ENCODE measurements at places on chromosomes 2 and 18.

- no peak overlapping the region for H3K4me3 ChIP-seq
- no peak for DNase-seq
- H3K4me1 ChIP-seq = peaks cover 5% of the 10 kb centered on the region
- H3K27me3 ChIP-seq = no peaks in the 10 kb centered on the region
- no peaks in the 10 kb centered on the region for H3K36me3 ChIP-seq
- H3K27ac ChIP-seq = no peak overlapping the region
Observed at GRCh38 chr2:172050479-172051125, 34.7 kb upstream of the DLX1 start.

DNA sequence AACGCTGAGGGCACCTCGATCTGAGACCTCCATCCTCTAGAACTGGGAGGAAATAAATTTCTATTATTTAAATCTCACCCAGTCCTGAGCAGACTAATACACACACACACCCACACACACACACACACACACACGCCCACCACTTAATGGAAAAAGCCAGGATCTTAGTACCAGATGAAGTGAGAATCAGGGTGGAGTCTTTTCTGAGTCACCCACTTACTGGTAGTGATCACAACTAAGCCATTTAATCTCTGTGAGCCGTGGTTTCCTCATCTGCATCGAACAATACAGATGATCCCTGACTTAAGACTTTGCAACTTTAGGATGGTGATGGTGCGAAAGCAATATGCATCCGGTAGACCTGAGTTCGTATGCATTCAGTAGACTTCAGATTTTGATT, 18.6 kb downstream of the THNSL2 start:
- no peak overlapping the region for H3K27ac ChIP-seq
- no peaks in the 10 kb centered on the region for H3K4me1 ChIP-seq
- no peaks in the 10 kb centered on the region for H3K36me3 ChIP-seq
- no peak for DNase-seq

DNA sequence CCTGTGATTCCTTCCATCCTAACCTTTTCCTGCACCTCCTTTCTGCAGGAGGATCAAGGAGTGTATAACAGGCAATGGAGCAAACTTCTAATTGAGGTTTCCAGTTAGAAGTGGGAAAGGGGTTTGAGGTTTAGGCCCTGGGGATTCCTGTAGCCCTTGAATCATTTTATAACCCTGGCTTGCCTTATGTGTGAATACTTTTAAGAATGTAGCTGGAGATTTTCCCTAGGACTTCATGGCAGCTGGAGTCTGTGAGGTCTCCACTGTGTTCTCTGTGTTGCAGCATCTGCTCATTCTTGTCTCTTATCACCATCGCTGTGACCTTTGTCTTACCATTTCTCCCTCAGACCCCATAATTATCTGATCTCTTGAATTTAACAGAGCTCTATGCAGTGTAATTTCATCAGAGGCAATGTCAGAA, 370.2 kb upstream of the SLC14A2 start:
- peaks cover 23% of the 10 kb centered on the region for H3K4me1 ChIP-seq
- no peaks in the 10 kb centered on the region for H3K27me3 ChIP-seq
- DNase-seq = no peak
- H3K36me3 ChIP-seq = no peaks in the 10 kb centered on the region
- no peak overlapping the region for H3K4me3 ChIP-seq
- no peak overlapping the region for H3K27ac ChIP-seq

GRCh38 chr18:63016270-63016669, 300.9 kb downstream of the PHLPP1 start:
- H3K36me3 ChIP-seq = no peaks in the 10 kb centered on the region
- H3K27me3 ChIP-seq = peaks cover 12% of the 10 kb centered on the region
- no peak overlapping the region for H3K27ac ChIP-seq
- no peaks in the 10 kb centered on the region for H3K4me1 ChIP-seq
- peak; percentile 59 for DNase-seq
- no peak overlapping the region for H3K4me3 ChIP-seq

GRCh38 chr2:11910971-11911370, 164.5 kb downstream of the LPIN1 start:
- no peaks in the 10 kb centered on the region for H3K4me1 ChIP-seq
- no peaks in the 10 kb centered on the region for H3K36me3 ChIP-seq
- no peak overlapping the region for H3K4me3 ChIP-seq

- no peak overlapping the region for H3K4me3 ChIP-seq
- H3K27me3 ChIP-seq = no peaks in the 10 kb centered on the region
- peak; percentile 15 for DNase-seq
- H3K36me3 ChIP-seq = peaks cover 19% of the 10 kb centered on the region
Observed at GRCh38 chr2:203451689-203452088, 83.4 kb downstream of the RAPH1 start.

DNA sequence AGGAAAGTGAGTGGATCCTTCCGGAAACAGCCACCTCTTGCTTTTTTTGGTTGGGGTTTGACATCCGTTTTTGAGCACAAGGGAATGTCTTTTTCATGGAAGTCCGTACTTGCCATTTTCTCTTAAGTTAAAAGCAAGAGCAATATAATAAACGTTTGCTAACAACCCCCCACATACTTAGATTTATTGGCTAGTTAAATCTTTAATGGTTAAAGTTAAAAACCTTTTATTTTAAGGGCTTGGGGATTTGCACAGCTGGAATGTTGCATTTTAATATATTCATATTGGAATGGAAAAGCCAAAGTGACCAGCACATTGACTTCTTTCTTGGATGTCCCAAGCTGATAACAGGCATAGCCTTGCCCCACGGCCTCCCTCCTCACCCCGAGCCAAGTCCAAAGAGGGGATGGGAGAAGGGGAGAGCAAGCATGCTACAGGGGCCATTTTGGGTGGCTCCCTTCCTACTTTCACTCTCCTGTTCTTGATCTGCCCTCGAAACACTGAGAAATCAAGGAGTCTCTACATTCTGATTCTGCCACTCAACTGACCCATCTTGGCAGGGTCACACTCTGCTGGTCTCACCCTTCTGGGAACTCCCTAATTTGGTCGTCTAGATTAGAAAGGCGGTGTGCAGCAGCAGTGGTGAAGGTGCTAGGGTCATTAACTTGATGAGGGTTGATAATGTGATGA, 48.1 kb upstream of the PKDCC start:
- H3K36me3 ChIP-seq = no peaks in the 10 kb centered on the region
- no peaks in the 10 kb centered on the region for H3K4me1 ChIP-seq
- H3K4me3 ChIP-seq = no peak overlapping the region

- H3K27ac ChIP-seq = peak overlapping the region; percentile 50
- H3K27me3 ChIP-seq = no peaks in the 10 kb centered on the region
- H3K4me3 ChIP-seq = no peak overlapping the region
- peaks cover 2% of the 10 kb centered on the region for H3K36me3 ChIP-seq
- H3K4me1 ChIP-seq = peaks cover 2% of the 10 kb centered on the region
Observed at GRCh38 chr18:10852385-10853303, 296.7 kb downstream of the PIEZO2 start.

- H3K36me3 ChIP-seq = no peaks in the 10 kb centered on the region
- H3K27me3 ChIP-seq = no peaks in the 10 kb centered on the region
- no peak for DNase-seq
- no peak overlapping the region for H3K4me3 ChIP-seq
Observed at GRCh38 chr2:65486282-65486681, 53.9 kb upstream of the SPRED2 start.

DNA sequence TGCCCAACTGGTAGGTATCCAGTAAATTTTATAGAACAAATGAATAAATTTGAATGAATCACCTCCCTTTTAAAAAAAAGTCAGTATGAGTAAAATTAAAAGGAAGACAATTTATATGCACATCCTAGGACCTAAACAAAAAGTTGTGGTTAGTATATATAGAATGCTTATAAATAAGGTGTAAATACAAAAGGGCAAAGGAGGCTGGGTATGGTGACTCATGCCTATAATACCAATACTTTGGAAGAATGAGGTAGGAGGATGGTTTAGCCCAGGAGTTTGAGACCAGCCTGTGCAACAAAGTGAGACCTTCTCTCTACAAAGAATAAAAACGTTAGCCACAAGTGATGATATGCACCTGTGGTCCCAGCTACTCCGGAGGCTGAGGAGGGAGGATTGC, 12.8 kb downstream of the C2orf69 start:
- DNase-seq = no peak
- H3K4me1 ChIP-seq = 0 out of 2 replicates have a peak, but pooled peaks cover 4% of the 10 kb centered on the region
- H3K27ac ChIP-seq = no peak overlapping the region
- no peak overlapping the region for H3K4me3 ChIP-seq
- H3K36me3 ChIP-seq = peaks cover 11% of the 10 kb centered on the region

All from IMR-90 (cell line).